HepG2 (cell line): ENCODE measurements at places on chromosomes 4 and X. TPM values are rescaled to one million over a fixed set of nuclear protein-coding genes. Genes with fewer than 3 reads are reported as not detected.

PLS3 gene
- 99.9 and 173 TPM in 2 replicates for total RNA-seq

RAB41 gene
- not detected in 2 replicates for total RNA-seq

CENPE gene
- 19.8 and 38.0 TPM in 2 replicates for total RNA-seq

GNL3L gene
- total RNA-seq: 32.6 and 51.2 TPM in 2 replicates

EFHC2 gene
- not detected in 2 replicates for total RNA-seq

SPARCL1 gene
- total RNA-seq: 0.04 TPM in 1 of 2 replicates, not detected in the other

FAM9C gene
- total RNA-seq: not detected in 2 replicates

GRIA2 gene
- total RNA-seq: not detected in 2 replicates

TMEM192 gene
- total RNA-seq: 14.1 and 19.9 TPM in 2 replicates

INTS12 gene
- 21.1 and 22.9 TPM in 2 replicates for total RNA-seq

ZIC3 gene
- not detected in 2 replicates for total RNA-seq

IBSP gene
- total RNA-seq: not detected in 2 replicates

FRMPD3 gene
- total RNA-seq: not detected in 2 replicates

AKAP14 gene
- 1.7 and 1.9 TPM in 2 replicates for total RNA-seq

PFKFB1 gene
- 1.5 and 1.7 TPM in 2 replicates for total RNA-seq

FGF13 gene
- total RNA-seq: 0.33 and 0.84 TPM in 2 replicates

SSX3 gene
- not detected in 2 replicates for total RNA-seq

MAGEA2 gene
- 0.15 and 0.35 TPM in 2 replicates for total RNA-seq

MND1 gene
- total RNA-seq: 30.7 and 40.7 TPM in 2 replicates

RAB9B gene
- total RNA-seq: 0.04 TPM in 2 replicates

MAMLD1 gene
- not detected in 2 replicates for total RNA-seq

CCDC120 gene
- 0.89 and 1.3 TPM in 2 replicates for total RNA-seq

FAM156B gene
- total RNA-seq: 6.3 and 7.8 TPM in 2 replicates

SERPINA7 gene
- total RNA-seq: 163 and 315 TPM in 2 replicates

EDNRA gene
- not detected in 2 replicates for total RNA-seq

DDIT4L gene
- total RNA-seq: not detected in 2 replicates

GUF1 gene
- 24.6 and 26.6 TPM in 2 replicates for total RNA-seq

AMTN gene
- total RNA-seq: 0.15 TPM in 1 of 2 replicates, not detected in the other

ETDA gene
- total RNA-seq: not detected in 2 replicates

BMPR1B gene
- total RNA-seq: 0.07 TPM in 1 of 2 replicates, not detected in the other

CABS1 gene
- total RNA-seq: not detected in 2 replicates

CCDC110 gene
- total RNA-seq: not detected in 2 replicates

FBXL5 gene
- total RNA-seq: 45.3 and 53.4 TPM in 2 replicates

VCX3A gene
- total RNA-seq: not detected in 2 replicates

TAF1 gene
- total RNA-seq: 17.7 and 20.2 TPM in 2 replicates

CT47B1 gene
- total RNA-seq: not detected in 2 replicates

STARD8 gene
- 0.02 TPM in 1 of 2 replicates, not detected in the other for total RNA-seq

INTU gene
- total RNA-seq: 6.2 and 7.5 TPM in 2 replicates

GAB3 gene
- not detected in 2 replicates for total RNA-seq

STATH gene
- not detected in 2 replicates for total RNA-seq

SAGE1 gene
- not detected in 2 replicates for total RNA-seq

CRLF2 gene
- total RNA-seq: not detected in 2 replicates

ERAS gene
- 0.22 TPM in 1 of 2 replicates, not detected in the other for total RNA-seq

PAGE2 gene
- not detected in 2 replicates for total RNA-seq

SLC6A14 gene
- 43.2 and 70.2 TPM in 2 replicates for total RNA-seq

PDLIM3 gene
- total RNA-seq: 5.9 and 6.3 TPM in 2 replicates

F8A2 gene
- not detected in 2 replicates for total RNA-seq

CFI gene
- 152 and 337 TPM in 2 replicates for total RNA-seq

XAGE1A gene
- total RNA-seq: not detected in 2 replicates

RBM46 gene
- total RNA-seq: not detected in 2 replicates

FHDC1 gene
- 0.03 and 0.07 TPM in 2 replicates for total RNA-seq

PLXNB3 gene
- 1.2 and 3.0 TPM in 2 replicates for total RNA-seq

PHEX gene
- 0.07 and 0.27 TPM in 2 replicates for total RNA-seq

STAP1 gene
- not detected in 2 replicates for total RNA-seq
